ENCODE measurements at places on chromosomes 6 and 20.

DNA sequence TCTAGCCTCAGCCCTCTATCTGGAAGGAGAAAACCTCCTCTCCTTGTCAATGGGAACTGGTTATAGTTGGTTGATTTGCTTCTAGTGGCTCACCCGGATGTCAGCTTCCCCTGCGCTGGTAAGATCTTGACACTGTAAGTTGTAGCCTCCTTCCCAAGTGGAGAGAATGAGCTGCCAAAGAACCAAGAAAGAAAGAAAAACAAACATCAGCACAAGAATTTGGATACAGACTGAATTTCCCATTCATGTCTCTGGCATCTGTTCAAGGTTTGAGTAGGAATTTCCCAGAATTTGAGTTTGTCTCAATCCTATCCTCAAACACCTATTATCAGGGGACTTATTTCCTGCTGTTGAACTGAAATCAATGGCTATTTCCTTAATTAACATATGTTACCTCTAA is 44.1 kb downstream of the ELOVL2 start:
- DNase-seq: no peak

- no peak for DNase-seq
Measured at GRCh38 chr20:17226410-17227218, at the start of gene PCSK2. Gene PCSK2, plus strand, starts transcription at chr20:17227040. Its CDS starts 266 bp downstream, at chr20:17227306.

DNA sequence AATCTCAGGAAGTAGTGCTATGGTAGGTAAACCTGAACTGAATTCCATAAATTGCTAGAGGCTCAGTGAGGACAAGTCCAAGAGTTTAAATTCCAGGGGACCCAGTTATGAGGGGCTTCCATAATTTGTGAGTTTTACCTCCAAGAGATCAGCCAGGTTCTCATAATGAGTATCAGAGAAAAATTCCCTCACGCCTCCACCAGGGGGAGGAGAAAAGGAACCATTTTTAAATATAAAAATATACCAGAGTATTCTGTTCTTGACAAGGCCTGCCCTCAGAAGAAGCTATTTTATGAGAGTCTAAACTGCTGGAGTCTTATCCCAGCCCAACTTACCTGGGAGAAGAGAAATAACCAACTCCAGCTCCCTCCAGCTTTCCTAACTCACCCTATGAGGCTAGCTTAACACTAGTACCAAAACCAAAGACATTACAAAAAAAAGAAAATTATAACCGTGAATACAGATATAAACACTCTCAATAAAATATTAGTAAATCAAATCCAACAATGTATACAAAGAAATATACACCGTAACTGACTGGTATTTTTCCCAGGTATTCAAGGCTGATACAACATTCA is 158.7 kb downstream of the TFAP2A start:
- DNase-seq: no peak

- no peak for DNase-seq
Measured at GRCh38 chr20:325889-326644, 715 bp downstream of the SOX12 start.

- no peak for DNase-seq
Measured at GRCh38 chr20:19423097-19423899, 210.9 kb downstream of the SLC24A3 start.

DNA sequence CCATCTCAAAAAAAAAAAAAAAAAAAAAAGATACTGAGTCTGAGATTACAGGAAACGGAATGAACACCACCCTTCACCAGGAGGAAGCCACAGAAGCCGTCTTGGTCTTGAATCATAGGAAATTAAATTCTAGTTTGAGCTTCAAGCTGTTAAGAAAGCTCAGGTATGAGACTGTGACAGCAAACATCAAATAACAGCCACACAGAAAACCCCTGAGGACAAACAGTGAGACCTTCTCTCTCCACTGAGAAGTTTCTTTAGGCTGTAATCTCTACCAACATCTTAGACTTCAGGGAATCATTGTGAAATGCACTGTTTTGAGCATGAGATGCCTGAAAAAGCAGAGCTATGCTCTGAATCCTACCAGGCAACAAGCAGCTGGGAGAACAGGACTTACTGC is 30.8 kb downstream of the PDE10A start:
- DNase-seq: no peak
